ENCODE measurements at places on chromosomes 2 and 18. TPM values are rescaled to one million over a fixed set of nuclear protein-coding genes. Genes with fewer than 3 reads are reported as not detected.
A peak's percentile ranks its signal among the peaks of the same experiment; 100 is the strongest.

DNA sequence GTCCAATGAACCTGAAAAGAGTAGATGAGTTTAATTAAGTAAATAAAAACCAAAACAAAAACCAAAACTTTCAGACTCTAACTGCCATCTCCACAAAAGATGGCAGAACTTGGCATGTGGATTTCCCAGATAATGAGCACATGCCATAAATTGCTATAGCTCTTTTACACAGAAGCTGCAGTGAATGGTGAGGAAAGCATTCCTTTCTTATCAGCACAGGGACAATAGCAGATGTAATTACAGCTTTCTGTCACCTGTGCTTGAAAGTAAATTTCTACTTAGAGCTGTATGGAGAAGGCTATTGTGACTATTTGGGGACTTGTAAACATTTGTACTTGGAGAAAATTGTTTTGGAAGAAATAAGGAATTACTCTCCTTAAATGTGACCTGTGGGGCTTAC lies 378.4 kb downstream of the RPRM start:
- no peak for DNase-seq

FSHR gene
- not detected for total RNA-seq

- DNase-seq: no peak
Measured at GRCh38 chr2:97834610-97835009, 121.2 kb downstream of the ZAP70 start.

DNA sequence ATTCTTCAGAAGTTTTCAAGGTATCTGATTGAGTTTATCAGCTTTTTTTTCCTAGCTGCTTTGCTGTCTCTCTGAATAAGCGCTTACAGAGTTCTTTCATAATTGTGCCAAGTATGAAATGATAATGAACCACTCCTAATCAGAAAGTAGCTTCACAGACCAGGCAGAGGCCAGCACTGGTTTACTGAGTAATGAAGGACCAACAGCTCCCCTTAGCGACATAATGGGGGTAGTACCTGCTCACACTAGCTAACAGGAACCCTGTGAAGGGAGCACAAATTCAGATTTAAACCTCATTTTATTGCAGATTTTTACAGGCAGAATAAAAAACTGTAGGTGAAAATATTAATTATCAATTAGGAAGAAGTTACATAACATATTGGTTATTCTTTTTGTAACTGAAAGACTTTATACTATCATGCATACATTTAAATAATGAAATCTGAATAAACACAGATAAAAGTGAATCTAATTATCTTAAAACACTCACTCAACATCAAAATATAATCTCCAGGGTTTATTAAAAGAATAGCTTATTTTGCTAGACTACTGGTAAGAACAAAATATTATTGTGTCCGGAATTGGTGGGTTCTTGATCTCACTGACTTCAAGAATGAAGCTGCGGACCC lies 53.7 kb upstream of the LRRC30 start:
- peak; percentile 50 for DNase-seq

GRCh38 chr18:78939105-78939504 lies 40.5 kb upstream of the SALL3 start:
- DNase-seq: peak; percentile 85

DNA sequence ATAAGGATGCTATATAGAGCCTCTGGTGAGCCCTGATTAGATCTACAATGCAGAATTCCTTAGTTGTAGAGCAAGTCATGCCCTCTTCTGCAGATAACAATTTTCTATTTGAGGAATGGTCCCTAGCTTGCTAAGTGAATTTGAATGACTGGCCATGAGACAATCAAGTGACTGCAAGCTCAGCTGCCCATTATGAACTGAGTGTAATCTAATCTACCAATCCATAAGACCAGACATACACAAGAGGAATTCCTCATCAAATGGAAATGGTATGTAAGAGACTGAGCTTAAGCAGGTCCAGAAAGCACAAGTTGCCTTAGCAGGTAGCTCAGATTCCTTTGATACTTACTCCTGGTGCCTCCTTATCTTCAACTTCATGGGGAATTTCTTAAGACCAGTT lies 4.8 kb upstream of the ANKRD44 start:
- DNase-seq: no peak

G6PC2 gene
- total RNA-seq: not detected

MARCO gene
- total RNA-seq: not detected
